ENCODE measurements at places on chromosomes 6 and 20. TPM values are rescaled to one million over a fixed set of nuclear protein-coding genes. Genes with fewer than 3 reads are reported as not detected.

The PPP1R3G gene
- total RNA-seq, result 7.7 TPM

GRCh38 chr6:16216501-16217155 is 21.8 kb upstream of the GMPR start:
- DNase-seq, result no peak

GRCh38 chr6:97068211-97068610 is 143.7 kb downstream of the KLHL32 start:
- no peak for DNase-seq

The GPX5 gene
- not detected for total RNA-seq

The JPH2 gene
- 1.3 TPM for total RNA-seq

The LY6G6F gene
- 2.2 TPM for total RNA-seq

The PMEPA1 gene
- total RNA-seq, result 10.9 TPM

GRCh38 chr6:39800034-39801032 is 8.2 kb downstream of the DAAM2 start:
- no peak for DNase-seq

GRCh38 chr20:63828951-63829350 is 2.1 kb downstream of the ZBTB46 start:
- no peak for DNase-seq

DNA sequence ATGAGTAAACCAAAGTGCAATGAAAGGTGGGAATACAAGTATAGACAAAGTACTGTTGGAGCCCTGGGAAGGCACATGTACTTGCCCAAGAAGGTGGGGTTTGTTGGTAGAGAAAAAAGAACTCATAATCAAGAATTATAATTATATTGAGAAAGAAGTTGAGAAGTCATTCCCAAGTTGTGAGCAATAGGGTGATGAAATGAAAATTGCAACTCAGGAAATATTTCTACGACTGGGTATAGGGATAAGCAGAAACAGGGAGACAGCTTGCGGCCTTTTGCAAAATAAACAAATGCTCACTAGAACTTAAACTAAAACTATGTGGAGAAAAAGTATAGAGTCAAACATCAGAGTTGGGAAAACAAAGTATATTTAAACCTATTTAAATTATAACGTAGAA is 250.7 kb upstream of the FAM83B start:
- no peak for DNase-seq

The PKIB gene
- total RNA-seq, result 2.0 TPM

The TSHZ2 gene
- total RNA-seq, result 17.8 TPM

- no peak for DNase-seq
Observed at GRCh38 chr20:63497946-63498935, 642 bp downstream of the EEF1A2 start.

The DACT2 gene
- total RNA-seq, result not detected

The NDRG3 gene
- 27.1 TPM for total RNA-seq

GRCh38 chr6:140708441-140708840 is 1334.0 kb upstream of the CITED2 start:
- no peak for DNase-seq

DNA sequence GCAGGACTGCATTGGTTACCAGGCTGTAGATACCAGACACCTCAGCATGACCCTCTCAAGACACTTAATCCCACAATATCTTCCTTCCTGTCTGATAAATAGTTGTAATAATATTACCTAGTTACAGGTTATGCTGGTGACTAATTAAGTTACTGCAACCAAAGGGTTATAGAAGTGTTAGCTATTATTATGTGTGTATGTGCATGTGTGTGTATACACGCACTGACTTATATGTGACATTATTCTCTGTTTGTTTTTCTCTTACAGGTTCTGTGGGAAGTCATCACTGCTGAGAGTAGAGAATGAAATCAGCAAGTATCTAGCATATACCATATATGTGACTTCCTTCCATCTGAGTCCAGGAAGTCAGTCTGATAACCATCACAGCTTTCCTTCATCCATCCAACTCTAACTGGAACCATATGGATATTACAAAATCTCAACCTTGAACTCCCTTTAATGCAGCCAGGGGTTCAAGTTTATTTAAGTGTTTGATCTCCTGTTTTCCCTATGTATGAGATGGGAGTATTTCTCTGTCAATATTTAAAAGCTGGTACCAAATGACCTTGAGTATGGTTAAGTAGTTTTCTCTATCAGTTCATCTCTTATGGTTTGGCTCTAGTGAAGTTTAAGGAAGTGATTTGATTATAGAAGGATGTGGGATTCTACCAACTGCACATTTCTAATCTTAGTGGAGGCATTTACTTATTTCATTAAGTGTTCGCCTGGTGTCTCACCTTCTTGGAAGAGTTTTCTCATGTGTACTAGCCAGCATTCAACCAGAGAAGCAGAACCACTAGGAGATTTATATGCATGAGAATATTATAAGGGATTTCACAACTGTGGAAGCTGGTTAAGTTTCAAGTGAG is 313.2 kb downstream of the HIVEP2 start:
- no peak for DNase-seq

GRCh38 chr6:157449610-157450009 is 68.6 kb downstream of the ZDHHC14 start:
- DNase-seq, result no peak

The LY6G6D gene
- not detected for total RNA-seq

The FABP7 gene
- not detected for total RNA-seq

- no peak for DNase-seq
Observed at GRCh38 chr6:10307476-10307875, 107.4 kb downstream of the TFAP2A start.

GRCh38 chr6:158457616-158458278 is 102.1 kb upstream of the TMEM181 start:
- no peak for DNase-seq

The OOEP gene
- not detected for total RNA-seq

- no peak for DNase-seq
Observed at GRCh38 chr6:155155787-155156447, 107.9 kb upstream of the CLDN20 start.

- DNase-seq, result no peak
Observed at GRCh38 chr6:144469144-144469575, 184.0 kb downstream of the UTRN start.

DNA sequence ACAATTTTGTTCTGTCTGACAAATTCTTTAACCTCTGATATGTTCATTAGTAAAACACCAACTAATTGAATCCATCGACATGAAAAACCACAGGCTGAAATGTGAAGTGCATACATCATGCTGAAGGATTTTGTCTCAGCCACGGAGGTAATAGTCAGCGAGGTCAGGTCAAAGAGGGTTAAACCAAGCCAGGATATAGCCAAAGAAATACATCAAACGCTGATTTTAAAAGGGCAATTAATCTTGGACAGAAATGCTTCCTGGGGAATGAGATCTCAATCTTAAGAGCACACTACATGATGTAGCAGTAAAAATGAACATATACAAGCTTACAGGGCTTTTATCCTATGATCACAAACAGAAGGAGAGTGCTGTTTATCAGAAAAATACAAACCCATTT is 106.7 kb downstream of the PRDM1 start:
- no peak for DNase-seq

- no peak for DNase-seq
Observed at GRCh38 chr6:55016261-55016660, 158.1 kb upstream of the HCRTR2 start.

DNA sequence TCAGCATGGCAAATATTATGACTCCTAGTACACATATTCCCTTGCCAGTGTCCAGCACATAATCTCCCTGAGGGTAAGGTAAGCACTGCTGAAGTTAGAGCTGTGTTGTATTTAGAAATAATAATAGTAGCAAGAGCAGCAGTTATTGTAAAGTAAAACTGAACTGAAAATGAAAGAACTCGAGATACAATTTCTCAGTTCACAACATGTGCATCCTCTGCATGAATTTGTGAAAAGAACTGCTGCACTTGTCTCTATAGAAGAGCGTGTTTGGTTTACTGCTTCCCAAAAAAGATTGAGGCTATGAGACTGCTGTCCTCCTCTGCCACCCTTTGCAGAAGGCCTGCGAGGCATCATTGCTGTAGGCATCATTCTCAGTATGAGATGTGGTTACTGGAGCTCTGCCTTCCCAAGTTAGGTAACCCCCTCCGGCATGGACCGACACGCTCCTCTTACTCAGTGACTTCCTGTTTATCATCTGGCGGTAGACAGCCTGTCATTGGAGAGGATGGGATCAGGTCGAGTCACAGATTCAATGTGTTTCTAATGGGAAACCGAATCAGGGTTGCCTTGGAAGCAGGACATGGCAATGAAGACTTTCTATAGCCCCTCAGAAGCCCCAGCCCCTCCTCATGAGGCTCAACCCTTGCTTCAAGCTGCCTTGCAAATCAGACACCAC is 48.1 kb downstream of the SLC24A3 start:
- no peak for DNase-seq

DNA sequence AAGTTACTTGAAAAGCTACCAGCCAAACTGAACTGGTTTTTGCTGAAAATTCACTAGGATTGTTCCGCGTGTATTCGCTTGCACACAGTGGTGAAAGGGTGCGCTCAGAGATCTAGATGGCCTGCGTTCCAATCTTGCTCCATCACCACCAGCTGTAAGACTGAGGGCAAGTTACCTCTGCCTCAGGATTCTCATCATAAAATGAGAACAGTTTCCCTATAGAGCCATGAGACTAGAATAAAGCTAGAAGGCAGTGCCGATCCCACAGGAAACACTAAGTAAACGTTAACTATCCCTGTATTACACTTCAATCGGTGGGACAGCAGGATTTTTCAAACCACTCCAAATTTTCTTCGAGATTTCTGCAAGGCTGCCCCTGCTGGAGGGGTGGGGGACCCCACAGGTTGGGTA is 838 bp downstream of the AHCY start:
- no peak for DNase-seq

- no peak for DNase-seq
Observed at GRCh38 chr6:163095401-163095800, 319.1 kb upstream of the QKI start.

DNA sequence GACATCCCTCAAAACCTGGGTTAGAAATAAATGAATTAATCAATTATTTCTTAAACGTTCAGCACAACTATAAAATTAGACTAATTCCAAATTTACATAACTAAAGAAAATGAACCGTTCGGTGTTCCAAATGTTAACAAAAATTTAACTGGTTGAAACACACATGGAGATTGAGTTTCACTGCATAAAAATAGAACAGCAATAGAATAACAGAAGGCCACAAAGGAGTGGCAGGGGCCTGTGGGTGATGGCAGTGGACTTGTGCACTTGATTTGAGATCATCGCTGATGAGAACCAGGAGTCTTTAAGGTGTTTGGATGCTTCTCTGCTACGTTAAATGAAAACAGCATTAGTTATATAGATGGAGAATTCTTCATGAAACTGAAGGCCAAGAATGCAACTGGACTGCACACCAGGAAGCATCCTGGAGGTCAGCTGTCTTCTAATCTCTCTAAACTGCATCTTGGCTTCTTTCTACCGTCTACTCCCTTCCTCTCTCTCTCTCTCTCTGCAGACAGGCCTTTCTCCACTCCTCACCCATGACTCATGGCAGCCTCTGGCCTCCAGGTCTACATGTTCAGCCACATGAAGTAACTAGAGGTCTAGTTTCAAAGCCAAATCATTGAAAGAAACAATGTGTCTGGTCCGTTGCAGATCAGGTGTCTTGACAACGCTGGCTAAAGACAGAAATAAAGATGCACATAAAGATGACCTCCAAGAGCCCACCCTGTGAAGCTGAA is 111.3 kb downstream of the SIM1 start:
- no peak for DNase-seq

The NUS1 gene
- 38.8 TPM for total RNA-seq

The REM1 gene
- total RNA-seq, result 1.8 TPM

DNA sequence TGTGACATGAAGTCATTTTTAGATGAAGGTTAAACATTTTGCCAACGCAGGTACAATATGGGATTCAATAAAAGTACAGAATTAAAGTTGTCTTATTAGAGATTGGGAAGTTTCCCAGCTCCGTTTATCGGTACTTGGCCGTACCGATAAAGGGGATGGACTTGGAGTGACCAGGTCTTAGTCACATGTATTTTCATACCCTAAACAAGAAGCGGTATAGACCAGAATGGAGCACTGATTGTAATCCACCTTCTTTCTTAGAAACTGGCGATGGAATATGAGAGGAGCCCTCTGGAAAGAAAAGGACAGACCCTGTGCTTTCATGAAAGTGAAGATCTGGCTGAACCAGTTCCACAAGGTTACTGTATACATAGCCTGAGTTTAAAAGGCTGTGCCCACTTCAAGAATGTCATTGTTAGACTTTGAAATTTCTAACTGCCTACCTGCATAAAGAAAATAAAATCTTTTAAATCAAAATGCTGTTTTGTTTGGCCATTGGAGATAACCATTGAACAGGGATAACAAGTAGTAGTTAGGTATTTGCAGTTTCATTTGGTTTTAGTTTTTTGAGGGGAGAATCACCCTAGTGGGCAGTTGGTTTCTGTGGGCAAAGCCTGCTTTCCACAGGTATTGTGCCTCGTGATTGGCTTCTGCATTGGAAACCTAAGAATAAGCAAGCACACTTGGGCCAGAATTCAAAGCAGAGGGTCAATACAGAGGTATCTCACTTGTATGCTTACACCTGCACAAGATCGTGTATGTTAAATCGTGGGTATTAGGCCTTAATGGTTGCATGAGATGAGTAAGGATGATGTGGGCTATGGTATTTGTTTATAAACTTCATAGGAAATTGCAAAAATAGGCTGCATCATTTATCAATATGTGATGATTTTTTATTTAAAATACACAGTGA is 11.2 kb upstream of the ZNFX1 start:
- DNase-seq, result no peak

GRCh38 chr20:39853636-39854035 is 835.4 kb downstream of the MAFB start:
- DNase-seq, result no peak

The MAFB gene
- total RNA-seq, result 295 TPM

DNA sequence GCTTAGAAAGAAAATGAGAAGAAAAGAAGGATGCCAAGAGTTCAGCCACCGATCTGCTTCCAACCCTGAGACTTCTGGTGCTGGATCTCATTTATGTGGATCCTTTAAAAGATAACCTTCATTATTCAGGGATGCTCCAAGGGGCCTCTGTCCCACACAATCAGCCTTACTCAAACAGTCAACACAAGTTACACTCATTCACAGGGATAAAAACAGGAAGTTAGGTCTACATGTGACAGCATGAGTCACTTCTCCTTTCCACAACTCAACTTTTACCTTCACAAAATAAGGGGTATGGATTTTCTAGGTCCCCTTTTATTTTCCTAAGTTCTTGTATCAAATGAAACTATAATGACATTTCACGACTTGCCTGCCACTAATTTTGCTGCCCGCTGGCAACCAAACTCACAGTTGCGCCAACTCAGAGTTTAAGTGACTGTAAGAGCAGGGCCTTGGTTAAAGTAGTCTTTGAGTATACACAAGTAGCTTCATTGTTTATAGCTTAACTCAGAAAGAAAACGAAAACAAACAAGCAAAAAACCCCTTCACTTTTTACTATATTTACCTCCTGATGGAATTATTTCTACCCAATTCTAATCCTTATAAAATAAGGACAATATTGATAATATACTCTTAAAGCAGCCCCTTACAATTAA is 278.8 kb upstream of the RUNX2 start:
- no peak for DNase-seq

GRCh38 chr6:11971154-11971553 is 41.0 kb upstream of the HIVEP1 start:
- no peak for DNase-seq

- DNase-seq, result no peak
Observed at GRCh38 chr6:13331516-13332348, 3.4 kb upstream of the TBC1D7 start.

The WFDC10B gene
- not detected for total RNA-seq
